ENCODE measurements at places on chromosomes 1 and 21.

DNA sequence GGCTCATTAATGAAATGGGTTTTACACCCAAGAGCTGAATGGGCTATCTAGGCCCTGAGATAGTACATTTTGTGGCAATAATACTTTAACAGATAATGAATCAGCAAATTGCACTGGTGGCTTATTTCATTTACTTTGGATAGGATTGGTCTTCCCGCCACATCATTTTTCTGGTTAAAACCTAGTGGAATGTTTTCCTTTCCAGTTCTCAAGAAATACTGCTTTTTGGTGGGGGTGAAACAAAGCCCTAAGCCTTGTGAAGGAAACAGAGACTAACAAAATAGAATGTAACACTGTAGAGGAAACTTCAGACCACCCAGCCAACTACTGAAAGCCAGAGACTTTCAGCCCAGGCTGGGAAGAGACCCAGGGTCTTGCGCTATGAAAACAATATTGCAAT, 172.2 kb downstream of the HHIPL2 start:
- DNase-seq = no peak

- DNase-seq = no peak
Observed at GRCh38 chr1:219401724-219402625, 210.9 kb downstream of the ZC3H11B start.

GRCh38 chr1:215146240-215146975, 63.9 kb downstream of the KCNK2 start:
- DNase-seq = peak; percentile 50

DNA sequence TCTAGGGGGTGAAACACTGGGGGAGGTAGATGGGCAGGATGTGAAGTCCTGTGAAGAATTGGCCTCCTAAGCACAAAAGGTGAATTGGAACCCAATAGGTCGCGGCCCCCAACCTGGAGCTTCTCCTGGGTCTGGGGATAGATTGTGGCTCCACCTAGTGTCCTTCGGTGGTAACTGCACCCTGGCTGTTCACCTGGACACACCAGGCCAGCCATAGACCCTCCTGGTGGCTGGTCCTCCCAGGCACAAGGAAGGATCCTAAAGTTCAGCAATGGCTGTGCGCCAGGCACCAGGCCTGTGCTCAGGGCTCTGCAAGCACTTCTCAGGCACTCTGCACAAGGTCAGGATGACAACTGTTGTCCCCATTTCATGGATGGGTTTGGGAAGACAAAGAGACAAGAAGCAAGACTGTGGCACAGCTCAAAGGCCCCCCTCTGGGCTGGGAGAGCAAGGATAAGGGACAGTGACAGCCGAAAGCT, 13.5 kb downstream of the ESPN start:
- peak; percentile 38 for DNase-seq

DNA sequence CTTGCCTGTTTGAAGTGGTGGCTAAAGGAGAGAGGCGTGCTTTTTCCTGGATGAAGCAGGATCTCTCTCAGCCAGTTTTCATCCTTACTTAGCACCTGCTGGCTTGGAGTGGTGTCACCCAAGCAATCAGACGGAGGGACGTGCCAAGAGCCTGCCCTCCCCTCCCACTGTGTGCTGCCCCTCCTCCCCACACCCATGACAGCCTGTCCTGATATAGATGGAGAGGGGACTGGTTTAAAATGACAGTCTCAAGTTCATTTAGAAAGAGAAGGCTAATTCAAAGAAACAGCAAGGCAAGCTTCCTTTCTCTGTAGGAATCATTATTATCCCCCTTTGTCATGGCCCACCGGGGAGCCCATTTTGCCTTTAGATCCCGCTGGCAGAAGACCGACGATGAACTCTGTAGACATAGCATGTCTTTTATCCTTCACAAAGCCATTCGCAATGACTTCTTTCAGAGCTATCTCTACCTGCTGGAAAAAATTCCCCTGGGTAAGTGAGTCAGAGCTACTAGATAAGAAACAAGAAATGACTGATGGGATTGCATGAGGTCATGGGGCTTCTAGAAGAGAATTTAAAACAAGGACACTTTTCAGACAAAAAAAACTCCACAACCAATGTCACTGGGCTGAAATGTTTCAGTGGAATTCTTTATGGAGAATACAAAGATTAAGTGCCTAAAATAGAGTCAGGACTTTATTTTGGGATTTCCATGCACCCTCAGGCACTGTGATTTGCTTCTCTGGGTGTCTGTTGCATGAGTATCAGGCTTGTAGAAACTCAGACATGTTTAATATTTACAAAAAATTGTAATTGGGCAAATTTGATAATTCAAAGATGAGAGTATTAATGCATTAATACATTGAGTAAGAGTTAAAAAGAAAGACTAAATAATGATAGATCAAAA, at the start of gene NTMT2:
NTMT2 (plus strand) TSS at position 190 of the 907 bp plus-strand sequence; CDS start at position 339, 149 bp downstream.
- DNase-seq = no peak

DNA sequence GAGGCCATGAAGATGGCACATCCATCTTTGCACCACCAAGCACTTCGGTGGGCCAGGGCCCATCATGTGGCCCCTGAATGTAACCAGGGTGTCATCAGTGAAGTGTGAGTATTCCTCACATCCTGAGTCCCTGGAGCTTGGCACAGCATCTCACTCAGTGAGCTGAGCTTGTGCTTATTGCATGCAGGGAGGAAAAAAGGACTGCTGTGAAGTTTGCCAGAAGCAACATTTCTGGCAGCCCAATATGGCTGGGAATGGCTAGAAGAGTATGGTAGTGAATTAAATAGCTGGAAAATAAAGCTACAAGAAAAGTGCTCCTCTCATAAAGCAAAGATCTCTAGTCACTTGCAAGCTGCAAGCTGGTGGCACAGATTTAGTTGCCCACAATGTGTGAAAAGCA, 109.3 kb downstream of the TNFSF18 start:
- no peak for DNase-seq

- DNase-seq = no peak
Observed at GRCh38 chr1:245692318-245692717, 537.5 kb downstream of the KIF26B start.

- no peak for DNase-seq
Observed at GRCh38 chr1:55611123-55611522, 396.0 kb upstream of the USP24 start.

GRCh38 chr1:86875722-86876121, 38.2 kb downstream of the SELENOF start:
- no peak for DNase-seq

GRCh38 chr1:203519053-203519840, 25.3 kb downstream of the OPTC start:
- no peak for DNase-seq

DNA sequence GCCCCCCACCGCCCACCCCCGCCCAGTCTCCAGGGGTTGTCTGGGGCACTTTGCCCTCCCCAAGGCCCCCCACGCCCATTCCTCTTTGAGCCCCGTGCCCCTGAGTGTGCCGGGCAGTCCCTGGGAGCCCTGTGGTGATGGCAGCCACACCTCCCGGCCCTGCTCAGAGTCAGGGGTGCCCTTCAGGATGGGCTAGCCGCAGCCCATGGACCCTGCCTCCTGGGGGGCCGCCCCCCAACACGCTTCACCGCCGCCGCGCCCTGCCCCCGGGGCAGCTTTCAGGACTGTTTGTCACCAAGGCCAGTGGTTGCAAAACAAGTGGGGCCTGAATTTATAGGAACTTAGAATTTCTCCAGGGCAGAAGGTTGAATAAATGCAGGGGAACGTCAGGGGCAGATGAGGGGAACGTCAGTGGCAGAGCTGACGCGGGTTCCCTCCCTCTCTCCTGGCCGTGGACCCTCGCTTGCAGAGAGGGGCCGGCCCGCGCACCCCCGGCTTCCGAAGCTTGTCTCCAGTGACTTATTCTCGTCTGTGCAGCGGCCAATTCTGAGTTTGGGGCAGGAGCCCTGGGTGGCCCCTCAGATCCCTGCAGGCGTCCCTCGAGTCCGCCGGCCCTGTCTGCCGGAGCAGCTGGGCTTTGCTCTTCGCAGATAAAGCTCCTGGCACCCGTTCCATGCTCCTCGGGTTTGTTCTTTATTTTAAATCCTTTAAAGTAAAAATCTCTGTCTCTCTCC, 41.2 kb upstream of the ADARB1 start:
- peak; percentile 89 for DNase-seq

- DNase-seq = no peak
Observed at GRCh38 chr1:4935807-4936206, 281.4 kb downstream of the AJAP1 start.

DNA sequence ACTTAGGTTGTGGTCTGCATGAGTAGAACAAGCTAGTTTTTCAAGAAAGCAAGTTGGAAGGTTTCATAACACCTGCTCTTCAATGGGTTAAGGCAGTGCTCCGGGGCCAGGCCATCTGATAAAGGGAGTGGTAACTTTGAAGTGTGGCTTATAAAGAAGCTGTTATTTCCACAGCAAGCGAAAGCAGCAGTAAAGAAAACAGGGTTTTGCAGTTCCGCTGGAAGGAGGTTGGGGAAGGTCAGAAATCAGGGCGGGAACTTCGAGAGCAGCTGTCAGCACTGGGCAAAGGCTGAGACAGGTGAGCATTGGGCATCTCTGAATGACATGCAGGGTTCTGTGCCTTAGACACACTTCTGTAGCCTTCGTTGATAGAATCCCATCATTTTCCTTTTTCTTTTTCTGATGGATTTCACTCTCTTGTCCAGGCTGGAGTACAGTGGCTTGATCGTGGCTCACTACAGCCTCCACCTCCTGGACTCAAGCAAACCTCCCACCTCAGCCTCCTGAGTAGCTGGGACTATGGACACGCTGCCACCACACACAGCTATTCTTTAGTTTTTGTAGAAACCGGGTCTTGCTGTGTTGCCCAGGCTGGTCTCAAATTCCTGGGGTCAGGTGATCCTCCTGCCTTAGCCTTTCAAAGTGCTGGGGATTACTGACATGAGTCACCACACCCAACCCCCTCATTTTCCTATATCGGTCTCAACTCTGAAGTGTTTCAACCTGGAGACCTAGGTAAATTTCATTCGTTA, 20.5 kb downstream of the TMEM51 start:
- DNase-seq = no peak

GRCh38 chr1:186671136-186671825, 8.9 kb downstream of the PTGS2 start:
- no peak for DNase-seq

DNA sequence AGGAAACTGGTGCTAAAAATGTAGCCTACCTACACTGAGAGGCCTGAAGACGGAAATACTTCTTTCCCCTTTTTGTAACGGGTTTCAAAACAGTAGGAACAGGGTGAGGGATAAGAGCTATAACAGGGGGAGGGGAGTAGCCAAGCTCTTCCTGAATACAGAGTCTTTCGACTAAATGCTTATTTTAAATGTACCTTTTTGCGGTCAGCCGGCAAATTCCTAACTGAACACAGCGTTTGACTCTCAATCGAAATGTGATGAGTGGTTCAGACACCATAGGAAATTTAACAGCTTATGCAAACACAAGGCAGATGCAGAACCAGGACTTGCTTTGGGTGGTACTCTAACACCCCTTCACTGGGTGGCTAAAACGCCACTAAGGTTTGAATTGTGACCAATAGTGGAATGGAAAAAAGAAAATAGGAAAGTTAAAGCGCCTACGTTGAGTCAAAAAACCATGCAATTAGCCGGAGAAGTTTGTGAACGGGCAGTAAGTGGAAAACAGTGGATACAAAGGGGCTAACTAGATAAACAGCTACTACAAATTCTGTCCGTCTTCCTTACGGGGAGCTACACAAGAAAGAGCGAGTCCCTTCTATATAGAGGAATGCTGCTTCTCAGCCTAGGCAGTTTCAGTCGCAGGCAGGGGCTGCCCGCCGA, 1.7 kb downstream of the EGLN1 start:
- DNase-seq = peak; percentile 45

GRCh38 chr1:26066857-26067256, 573 bp downstream of the TRIM63 start:
- peak; percentile 79 for DNase-seq

DNA sequence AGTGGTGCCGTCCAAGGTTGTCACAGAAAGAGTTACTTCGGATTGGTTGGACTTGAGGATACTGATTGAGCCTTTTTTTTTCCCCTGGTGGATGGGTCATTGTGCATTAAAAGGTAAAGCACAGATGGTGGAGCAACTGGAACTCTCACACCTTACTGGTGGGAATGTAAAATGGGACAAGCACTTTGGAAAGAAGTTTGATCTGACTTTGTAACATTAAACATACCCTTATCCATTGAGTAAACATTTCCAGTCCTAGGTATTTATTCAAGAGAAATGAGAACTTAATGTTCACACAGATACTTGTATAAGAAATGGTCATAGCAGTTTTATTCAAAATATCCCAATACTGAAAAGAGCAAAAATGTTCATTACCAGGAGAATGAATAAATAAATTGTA, 14.9 kb downstream of the PLA2G2A start:
- no peak for DNase-seq

GRCh38 chr1:89706700-89707012, 73.7 kb downstream of the LRRC8C start:
- peak; percentile 39 for DNase-seq

DNA sequence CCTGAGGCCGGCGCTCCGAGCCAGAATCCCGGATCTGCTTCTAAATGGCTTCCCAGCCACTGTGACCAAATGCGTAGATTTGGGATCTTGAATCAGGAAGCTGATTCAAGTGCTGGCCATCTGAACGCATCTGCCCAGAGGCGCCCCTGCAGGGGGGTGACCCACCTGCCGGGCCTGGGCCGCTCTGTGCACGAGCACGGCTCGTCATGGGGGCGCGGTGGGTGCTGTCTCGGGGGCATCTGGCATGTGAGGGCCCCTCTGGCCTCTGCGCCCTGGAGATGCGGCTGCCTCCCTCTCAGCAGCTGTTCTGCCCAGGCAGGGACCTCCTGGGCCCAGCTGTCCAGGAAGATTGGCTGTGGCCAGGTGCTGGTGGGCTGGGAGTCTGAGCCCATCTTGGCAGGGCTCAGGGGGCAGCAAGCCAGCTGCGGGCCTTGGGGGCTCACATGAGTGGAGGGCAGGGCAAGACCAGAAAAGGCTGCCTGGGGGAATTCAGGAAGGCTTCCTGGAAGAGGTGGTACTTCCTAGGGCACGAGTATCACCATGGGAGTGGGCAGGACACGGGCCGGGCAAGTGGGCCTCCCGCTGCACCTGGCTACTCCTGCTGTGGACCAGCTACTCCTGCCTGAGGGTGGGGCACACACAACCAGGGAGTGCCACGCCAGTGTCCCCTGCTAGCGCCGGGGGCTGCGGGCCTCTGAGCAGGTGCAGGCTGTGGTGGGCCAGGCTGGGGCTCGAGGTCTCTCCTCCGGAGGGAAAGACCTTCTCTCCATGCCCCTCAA, 25.1 kb downstream of the PLCH2 start:
- DNase-seq = no peak

DNA sequence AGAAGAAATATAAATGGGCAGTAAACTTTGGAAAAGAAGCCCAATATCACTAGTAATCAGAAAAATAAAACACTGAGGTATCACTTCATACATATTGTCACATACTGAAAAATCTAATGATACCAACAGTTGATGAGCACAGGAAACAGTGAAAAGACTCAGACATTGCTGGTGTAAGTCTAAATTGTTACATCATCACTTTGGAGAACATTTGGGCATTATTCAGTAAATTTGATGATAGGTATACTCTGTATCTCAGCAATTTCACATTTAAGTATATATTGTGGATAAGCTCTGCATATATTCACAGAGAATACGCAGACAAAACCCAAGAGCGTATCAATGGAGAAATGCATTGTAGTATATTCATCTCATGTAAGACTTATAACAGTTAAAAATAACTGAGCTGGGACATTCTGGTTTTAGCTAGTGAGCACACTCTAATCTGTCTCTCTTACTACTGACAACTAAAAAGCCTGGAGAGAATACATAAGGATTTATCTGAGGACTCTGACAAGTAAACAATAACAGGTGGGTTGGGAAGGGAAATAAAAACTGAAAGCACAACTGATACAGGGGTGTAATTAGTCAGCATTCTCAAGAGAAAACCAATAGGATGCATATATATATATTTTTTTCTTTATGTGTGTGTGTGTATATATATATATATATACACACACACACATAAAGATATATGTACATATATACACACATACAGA, 212.7 kb upstream of the JUN start:
- DNase-seq = no peak

- peak; percentile 98 for DNase-seq
Observed at GRCh38 chr21:39349211-39350093, 564 bp upstream of the HMGN1 start.

Measured in umbilical cord (tissue), 2 donors.